ENCODE measurements at places on chromosomes 4 and X.

GRCh38 chr4:137359691-137360315 is 172.5 kb downstream of the PCDH18 start:
- DNase-seq, result peak; percentile 92

GRCh38 chrX:101958139-101958538 is 26.3 kb upstream of the ZMAT1 start:
- no peak for DNase-seq

DNA sequence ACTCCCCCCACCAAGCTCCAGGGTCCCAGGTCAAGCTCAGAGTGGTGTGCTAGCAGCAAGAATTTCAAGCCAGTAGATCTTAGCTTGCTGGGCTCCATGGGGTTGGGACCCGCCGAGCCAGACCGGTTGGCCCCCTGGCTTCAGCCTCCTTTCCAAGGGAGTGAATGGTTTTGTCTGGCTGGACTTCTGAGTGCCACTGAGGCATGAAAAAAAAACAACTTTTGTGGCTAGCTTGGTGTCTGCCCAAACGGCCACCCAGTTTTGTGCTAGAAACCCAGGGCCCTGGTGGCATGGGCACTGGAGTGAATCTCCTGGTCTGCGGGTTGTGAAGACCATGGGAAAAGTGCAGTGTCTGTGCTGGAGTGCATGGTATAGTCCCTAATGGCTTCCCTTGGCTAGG is 82.6 kb downstream of the NBDY start:
- DNase-seq, result no peak

DNA sequence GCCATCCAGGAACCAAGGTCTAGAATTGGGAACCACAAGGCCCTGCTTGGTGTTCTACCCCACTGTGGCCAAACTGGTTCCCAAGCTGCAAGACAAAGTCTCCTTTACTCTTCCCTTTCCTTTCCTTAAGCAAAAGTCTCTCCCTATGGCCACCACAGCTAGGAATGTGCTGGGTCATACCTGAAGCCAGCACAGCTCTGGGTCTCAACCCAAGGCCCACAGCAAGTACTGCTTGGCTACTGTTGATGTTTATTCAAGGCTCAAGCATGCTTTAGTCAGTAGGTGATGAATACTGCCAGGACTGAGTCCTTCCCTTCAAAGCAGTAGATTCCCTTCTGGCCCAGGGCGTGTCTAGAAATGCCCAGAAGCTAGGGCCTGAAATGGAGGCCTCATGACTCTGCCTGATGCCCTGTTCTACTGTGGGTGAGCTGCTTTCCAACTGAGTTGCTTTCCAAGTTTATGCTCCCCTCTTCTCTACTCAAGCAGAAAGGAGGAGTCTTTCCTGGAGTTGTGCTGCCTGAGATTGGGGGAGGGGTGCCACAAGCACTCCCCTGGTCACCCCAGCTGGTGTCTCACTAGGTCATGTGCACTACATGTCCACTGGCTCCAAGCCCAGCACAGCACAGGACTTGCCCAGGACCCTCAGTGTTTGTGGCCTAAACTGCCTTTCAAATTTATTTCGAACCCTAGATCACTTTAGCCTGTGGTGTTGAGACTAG is 44.9 kb downstream of the STAP1 start:
- DNase-seq, result no peak

DNA sequence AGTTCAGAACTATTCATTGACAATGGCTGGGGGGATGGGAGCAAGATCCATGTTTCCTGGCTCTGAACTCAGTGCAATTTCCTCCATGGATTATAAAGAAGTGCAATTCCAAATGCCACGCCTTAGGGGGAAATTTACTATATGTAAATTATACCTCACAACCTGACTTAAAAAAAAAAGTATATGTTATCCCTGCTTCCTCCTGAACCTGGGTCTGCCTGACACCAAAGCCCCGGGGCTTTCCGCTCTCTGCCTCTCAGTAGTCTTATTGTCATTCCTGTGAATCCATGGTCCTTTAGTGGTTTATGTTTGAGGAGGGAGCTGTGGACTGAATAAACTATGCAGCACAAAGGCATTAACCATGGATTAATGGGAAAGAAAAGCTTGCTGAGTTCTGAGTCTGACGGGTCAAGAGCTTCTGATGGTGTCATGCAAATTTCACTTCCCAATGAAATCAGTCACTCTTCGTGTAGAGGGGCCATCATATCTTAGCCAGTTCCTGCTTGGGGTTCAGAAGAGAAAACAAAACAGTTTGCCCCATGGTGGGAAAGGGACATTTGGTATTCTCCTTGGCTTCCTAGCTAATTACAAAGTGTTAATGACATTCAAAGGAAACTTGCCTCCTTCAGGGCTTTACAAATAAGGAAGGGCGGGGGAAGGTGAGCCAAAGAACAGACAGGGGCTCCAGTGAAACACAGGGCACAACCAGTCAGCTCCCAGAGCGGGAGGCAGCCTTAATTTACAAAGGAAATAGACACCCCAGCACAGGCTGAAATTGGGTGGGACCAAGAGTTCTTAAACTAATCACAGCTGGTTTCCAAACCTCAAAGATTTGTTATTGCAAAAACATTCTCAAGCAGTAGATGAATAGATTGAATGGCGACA is 14.3 kb downstream of the FAM9C start:
- no peak for DNase-seq

DNA sequence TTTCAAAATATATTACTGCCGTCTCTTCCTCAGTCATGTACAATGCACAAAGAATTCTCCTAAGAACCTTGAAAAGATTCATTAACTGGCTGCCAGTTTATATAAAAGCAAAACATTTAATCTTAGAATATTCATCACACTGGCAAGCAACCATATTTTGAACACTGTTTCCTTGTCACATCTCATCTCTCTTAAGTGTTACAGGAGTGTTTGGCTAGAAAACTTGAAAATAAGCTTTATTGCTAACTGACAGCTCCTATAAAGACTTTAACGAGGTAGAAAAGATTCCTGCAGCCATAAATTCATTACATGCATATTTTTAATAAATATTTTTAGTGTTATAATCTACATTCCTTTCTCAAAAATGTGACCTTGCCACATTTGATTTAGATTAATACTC is 149.6 kb downstream of the AFAP1 start:
- DNase-seq, result no peak

GRCh38 chr4:84177831-84178542 is 321.1 kb downstream of the NKX6-1 start:
- no peak for DNase-seq

DNA sequence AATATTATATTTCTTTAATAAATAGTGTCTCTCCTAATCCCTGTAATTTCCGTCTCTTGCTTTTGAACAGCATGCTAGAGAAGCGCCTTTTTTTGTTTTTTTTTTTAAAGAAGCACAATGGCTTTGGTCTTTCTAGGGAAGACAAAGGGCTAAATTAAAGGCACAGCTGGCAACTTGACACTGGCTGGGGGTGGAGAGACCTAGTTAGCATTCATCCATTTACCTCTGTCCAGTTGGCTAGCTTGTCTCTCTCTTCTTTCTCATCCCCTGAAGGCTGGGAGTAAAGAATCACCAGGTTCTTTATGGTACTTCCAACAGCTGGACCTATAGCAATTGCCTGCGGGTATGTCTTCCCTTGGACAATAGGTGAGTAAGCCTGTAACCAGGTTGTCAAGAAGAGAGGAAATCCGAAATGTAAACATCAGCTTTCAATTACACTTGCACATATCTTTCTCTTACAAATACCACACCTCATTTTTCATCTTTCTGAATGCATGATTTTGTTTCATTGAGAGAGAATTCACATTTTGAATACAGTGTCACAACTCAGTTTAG is 178.4 kb upstream of the GPR101 start:
- no peak for DNase-seq

- no peak for DNase-seq
Observed at GRCh38 chr4:71360844-71361243, 22.0 kb downstream of the SLC4A4 start.

DNA sequence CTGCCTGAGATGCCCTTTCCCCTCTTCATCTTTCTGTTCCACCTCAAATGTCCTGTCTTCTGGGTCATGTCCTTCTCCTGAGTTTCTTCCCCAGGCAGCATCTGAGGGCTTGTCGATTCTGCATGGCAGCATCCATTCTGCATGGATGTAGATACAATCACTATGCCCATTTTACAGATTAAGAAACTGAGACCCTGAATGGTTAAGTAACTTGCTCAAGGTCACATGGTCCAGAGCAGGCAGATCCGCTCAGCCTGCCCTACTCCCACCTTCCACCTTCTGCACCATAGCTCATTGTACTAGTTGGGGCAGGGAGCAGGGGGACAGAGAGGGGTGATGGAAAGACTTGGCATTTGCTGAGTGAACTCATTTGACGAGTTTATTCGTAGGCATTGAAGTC is 32.0 kb downstream of the ZNF185 start:
- no peak for DNase-seq

DNA sequence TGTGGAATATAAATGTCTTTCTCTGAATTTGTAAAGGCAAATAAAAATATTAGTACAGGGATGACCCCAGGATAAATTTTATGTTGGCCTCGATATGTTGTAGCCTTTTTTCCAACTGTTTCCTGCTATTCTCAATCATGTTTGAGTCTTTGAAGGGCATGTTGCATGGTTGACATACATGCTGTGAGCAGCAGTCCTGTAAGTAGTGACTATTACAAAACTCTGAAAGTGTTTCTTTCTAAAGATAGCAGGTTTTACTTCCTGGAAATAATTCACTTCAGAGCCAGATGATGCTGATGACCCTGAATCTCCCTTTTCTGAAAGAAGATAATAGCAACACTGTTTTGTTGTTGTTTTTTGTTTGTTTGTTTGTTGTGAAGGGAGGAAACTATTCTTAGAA is 393.0 kb upstream of the GNPDA2 start:
- no peak for DNase-seq

Data from fibroblast of upper back skin (primary cell).